Stimulated activated CD8-positive, alpha-beta memory T cell treated with anti-CD3 and anti-CD28 coated beads, Interleukin-7, amount 100 ng/mL, for 24 hours (primary cell): ENCODE measurements at places on chromosomes 4 and X.

DNA sequence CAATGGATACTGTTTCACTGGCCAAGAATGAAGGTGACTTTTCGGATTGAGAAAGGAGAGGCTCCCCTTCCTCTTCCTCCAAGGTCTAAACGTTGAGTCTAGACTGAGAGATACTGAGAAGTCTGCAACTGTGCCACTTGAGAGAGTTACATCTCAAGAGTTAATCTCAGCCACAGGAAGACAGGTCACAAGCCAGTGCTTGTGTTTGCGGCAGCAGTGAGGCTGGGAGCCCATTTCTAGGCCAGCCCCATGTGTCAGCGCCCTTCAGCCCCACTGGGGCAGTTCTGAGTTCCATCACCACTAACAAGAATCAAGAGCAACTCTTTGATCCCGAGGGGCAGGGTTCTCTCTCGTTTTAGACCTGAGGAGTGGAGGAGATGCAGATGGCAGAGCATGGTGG, 7.3 kb upstream of the SEC24D start:
- no peak for DNase-seq

DNA sequence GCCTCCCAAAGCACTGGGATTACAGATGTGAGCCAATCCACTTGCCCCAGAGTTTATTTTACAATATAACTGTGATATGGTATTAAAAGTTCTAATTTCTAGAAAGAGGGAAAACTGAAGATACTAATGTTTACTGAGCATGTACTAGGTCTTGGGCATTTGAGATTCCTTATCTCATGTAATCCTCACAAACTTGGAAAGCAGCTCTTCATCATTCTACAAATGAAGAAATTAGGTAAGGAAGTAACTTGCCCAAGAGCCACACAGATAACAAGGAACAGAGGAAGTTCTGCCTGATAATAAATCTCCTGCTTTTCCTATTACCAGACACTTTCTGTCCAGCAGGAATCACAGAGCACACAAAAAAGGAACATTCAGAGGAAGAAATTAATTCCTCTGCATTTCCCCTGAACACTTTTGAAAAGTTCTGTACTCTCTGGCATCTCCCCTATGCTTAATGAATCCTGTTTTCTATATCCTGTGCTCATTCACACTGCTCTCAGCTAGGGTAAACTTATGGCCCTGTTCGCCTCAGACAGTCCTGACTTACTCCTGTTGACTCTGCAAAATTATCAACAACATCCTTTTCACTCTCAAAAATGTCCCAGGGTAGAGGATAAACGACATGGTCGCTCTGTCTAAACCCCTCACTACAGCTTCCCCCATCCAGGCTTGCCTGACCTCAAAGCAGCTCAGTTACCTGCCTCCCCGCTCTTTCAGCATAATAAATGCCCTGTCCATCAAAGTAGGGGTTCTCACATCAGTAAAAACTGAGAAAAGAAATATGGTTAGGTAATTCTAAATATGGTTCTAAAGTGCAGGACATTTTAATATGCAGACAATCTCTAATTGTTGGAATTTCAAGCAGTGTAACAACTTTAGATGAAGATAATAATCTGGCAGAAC, 13.6 kb downstream of the SH3RF1 start:
- DNase-seq: no peak

DNA sequence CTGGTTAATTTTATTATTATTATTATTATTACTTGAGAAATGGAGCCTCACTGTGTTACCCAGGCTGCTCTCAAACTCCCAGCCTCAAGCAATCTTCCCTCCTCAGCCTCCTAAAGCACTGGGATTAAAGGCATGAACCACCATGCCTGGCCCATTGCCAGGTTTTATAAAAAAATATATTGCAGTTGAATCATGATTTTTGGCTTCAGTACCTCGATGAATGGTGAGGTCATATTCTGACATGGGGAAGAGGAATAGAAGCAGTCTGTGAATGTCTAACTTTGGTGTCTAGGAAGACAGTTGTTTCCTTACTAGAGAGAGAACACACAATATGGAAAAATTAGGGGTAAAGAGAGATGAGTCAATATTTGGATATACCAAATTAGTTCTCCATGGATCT, 32.0 kb downstream of the CCSER1 start:
- no peak for DNase-seq

GRCh38 chrX:66498672-66499296, 140.1 kb downstream of the EDA2R start:
- DNase-seq: no peak

GRCh38 chr4:55447108-55447708, 51.5 kb downstream of the TMEM165 start:
- no peak for DNase-seq

- no peak for DNase-seq
Measured at GRCh38 chrX:129744861-129745321, 6.1 kb downstream of the XPNPEP2 start.

DNA sequence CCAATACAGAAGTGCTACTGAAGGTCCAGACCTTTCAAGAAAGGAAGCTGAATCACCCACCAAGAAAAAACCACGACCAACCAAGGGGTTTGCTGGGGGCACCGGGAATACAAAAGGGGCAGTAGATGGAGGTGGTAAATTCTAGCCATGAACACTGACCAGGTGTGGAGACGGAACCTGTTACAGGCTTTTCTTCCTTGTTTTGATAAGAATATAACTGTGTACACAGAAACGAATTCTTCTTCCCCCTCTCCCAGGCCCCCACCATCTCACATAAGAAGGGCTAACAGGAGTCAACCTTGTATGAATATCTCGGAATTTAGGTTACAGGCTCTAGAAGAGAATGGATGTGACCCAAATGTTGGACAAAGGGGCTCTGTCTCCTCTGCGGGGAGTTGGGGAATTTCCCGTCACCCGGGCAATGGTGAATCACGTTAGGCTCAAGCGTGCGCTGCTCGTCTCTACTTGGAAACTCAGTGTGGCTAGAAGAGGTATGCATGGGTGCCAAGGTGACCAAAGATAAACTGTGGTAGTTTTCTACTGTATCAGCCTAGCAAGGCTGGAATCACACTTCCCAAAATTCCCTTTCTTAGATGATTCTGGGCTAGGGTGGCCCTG, 87.0 kb downstream of the AFAP1 start:
- DNase-seq: no peak

GRCh38 chr4:114870987-114871386, 242.4 kb downstream of the NDST4 start:
- no peak for DNase-seq

GRCh38 chrX:47218920-47219815, 687 bp downstream of the CDK16 start:
- DNase-seq: no peak

GRCh38 chr4:146095091-146095690, 80.3 kb upstream of the LSM6 start:
- no peak for DNase-seq

GRCh38 chr4:56821381-56822243, at the start of gene SPINK2:
TSS of gene SPINK2 (minus strand) at chr4:56821701. CDS start at chr4:56821662, 39 bp downstream.
- peak; percentile 34 for DNase-seq

DNA sequence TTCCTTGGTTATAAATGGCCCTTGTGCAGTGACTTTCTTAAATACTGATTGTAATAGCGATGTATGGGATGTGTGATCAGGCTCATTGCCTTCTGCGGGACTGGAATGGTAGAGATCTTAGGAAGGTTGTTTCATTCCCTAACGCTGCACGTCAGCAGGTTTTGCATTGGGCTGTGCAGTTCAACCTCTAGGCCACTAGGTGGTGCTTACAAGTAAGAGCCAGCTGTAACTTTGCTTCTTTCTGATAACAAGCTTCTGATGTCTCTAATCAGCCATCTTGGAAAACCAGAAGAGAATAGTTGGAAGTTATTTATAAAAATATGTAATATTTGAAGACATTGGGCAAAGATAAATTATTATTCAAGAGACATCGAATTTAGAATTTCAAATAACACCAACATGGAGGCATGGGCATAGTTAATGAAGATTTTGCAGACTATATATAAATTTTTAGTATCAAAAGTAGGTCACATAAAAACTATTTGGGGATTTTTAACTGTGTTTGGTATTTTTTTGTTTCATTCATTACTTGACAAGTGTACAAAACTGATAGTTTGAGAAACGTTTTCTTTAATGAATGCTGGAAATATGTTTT, 339.7 kb upstream of the PCDH7 start:
- DNase-seq: no peak

- DNase-seq: no peak
Measured at GRCh38 chr4:128384091-128384520, 96.5 kb upstream of the PGRMC2 start.

DNA sequence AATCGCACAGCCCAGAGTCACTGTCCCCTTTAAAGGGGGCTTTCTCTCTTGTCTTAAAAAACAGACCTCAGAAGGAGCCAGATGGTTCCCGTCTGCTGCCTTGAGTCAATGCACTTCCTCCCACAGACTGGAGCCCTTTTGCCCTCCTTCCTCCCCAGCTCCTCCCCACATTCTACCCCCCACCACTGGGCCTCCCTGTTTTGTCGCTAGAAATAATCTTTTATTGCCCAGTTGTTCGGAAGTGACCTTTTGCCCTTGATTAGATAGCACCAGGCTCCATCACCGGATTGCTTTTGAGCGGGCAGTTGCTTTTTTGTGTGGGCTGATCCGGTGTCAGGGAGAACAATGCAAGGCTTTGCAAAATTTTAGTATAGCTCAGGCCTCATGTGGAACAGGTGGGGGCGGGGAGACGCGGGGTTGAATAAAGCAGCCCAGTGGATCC, 47.7 kb downstream of the SPRY1 start:
- no peak for DNase-seq

DNA sequence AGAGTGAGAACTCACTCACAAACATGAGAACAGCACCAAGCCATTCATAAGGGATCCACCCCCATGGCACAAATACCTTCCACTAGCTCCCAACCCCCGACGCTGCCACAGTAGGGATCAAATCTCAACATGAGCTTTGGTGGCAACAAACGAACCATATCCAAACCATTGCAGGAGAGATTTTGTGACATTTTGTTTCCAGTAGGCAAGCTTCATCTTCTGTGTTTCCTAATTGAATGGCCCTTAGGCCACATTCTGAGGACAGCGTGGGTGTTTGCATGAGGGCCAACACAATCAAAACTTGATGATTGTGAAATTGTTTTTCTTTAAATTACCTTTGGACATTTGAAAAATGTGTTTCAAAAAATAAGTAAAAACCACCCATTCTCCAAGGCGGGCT, 102.6 kb upstream of the LNX1 start:
- no peak for DNase-seq

DNA sequence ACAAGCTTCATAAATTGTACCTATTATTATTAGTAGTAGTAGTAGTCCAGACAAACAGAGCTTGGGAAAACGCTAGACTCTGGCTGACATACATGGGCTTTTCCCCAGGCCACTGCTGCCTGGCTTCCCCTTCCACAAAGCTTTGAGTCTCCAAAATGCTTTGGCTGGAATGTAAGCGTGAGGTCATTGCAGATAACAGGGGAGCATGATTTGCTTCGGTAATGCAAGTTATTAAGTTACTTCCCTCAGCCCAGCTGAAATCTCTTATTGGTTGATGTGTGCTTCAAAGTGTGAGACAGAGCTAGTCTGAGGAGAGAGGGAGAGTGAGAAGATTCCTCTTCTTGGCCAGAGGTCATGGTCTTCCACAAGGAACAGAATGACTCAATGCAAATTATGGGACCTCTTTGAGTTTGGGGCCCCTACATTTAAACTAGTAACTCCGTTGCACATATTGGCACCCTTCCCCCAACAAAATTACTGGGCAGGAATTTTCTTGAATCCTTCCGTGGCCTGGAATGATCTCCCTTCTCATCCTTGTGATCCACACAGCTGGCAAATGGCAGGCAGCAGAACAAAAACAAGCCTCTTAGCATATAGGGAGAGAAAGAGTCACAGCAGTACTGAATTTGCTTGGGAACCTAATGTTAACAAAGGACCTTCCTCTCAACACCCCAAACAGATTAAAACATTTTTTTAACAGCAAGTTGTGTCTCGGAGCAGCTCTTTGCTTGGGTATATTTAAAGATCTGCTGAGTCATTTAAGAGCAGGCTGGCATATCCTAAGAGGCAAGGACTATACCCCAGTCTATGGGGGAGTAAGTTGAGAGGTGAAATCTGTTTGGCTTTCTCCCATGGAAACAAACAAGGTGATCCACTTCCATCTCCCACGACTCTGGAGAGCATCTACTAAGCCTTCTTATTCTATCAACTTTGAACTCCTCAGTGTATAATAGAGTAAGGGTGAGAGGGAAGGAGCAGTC, 19.9 kb downstream of the AR start:
- DNase-seq: no peak

- DNase-seq: no peak
Measured at GRCh38 chr4:54213761-54214160, 15.3 kb upstream of the PDGFRA start.

GRCh38 chr4:69753686-69754085, 6.7 kb downstream of the SULT1B1 start:
- no peak for DNase-seq

GRCh38 chrX:119410027-119410819, 11.1 kb downstream of the SLC25A43 start:
- DNase-seq: no peak

DNA sequence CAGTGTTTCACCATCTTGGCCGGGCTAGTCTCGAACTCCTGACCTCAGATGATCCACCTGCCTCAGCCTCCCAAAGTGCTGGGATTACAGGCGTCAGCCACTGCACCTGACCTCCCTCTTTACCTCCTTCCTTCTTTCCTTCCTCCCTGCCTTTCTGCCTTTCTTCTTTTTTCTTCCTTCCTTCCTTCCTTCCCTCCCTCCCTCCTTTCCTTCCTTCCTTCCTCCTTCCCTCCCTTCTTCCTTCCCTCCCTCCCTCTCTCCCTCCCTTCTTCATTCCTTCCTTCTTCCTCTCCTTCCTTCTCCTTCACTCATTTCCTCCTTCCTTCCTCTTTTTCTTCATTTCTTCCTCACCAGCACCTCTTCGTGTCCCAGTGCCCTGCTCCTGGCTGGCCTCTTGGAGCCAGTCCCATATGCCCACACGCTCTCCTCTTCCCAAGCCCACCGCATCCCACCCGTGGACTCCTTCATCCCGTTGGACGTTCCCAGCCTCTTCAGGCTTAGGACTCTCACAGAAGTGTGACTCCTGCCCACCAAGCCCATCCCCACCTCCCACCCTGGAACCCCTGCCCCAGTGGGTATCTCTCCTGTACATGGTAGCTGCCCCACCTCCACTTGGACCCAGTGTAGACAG, 22.6 kb downstream of the CSF2RA start:
- no peak for DNase-seq

- no peak for DNase-seq
Measured at GRCh38 chr4:149296084-149296483, 519.6 kb downstream of the IQCM start.

- no peak for DNase-seq
Measured at GRCh38 chr4:15162046-15162445, 159.8 kb downstream of the CPEB2 start.

- no peak for DNase-seq
Measured at GRCh38 chr4:90078440-90078839, 48.8 kb upstream of the CCSER1 start.

GRCh38 chr4:176838601-176839433, 46.1 kb upstream of the VEGFC start:
- DNase-seq: no peak

- DNase-seq: no peak
Measured at GRCh38 chr4:121950680-121951520, 960 bp downstream of the TRPC3 start.

DNA sequence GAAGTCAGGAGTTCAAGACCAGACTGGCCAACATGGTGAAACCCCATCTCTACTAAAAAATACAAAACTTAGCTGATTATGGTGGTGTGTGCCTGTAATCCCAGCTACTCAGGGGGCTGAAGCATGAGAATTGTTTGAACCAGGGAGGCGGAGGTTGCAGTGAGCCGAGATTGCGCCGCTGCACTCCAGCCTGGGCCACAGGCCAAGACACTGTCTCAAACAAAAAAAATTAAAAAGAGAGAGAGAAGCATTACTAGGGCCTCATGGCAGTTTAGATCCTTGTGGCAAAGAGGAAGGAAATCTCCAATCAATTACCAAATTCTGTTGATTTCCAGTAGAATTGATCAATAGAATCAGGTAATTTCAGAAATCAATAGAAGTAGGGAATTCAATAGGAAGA, 16.8 kb upstream of the SLC34A2 start:
- no peak for DNase-seq
